ENCODE measurements at places on chromosomes 3 and 15.

DNA sequence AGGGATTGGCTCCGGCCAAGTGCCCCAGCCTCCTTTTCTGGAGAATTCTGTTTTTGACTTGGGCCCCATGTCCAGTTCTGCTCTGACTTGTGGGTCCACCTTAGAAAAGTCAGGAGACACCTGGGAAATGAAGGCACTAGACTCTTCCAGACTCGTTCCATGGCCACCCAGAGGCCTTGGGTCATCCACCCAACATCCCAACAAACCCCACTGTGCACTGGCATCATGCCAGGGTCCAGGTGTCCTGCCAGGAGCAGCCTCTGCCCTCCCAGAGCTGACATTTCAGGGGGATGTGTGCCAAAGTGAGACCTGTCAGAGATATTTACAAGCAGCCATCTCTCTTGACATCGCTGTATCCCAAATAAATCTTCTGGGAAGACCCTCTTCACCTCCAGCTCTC lies 13.2 kb downstream of the SPATA12 start:
- DNase-seq, result no peak

DNA sequence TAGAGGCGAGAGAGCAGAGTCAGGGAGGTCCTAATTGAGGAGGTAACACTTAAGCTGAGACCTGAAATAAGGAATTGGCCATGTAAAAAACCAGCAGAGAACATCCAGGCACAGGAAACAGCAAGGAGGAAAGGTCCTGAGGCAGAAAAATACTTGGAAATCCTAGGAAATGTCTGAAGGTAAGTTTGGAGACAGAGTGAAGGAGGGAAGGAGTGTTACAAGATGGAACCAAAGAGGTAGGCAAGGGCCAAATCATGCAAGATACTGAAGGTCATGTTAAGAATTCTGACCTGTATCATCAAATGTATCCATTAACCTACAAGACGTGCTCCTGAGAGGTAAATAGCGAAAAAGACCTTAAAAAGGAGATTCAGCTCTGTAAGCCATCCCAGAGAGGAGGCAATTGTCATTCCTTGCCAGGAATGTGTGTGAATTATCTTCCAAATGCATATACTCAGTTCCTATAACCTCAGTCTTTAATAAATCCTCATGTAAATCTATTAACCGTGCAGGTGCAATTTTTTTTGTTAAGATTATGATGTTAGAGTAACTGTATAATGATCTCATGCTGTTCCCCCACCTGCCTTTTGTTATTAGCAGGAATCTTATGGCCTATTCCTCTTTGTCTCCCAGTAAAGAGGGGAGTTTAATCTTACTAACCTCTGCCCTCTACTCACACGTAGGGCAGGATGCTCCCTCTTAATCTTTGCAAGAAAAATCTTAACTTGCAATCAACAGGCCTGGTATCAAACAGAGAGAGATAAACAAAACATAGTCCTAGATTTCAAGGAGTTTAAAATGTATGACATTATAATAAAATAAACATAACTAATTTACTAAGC lies 166.9 kb downstream of the ULK4 start:
- DNase-seq, result no peak

GRCh38 chr15:22872936-22873701 lies 34.7 kb downstream of the NIPA2 start:
- DNase-seq, result no peak

DNA sequence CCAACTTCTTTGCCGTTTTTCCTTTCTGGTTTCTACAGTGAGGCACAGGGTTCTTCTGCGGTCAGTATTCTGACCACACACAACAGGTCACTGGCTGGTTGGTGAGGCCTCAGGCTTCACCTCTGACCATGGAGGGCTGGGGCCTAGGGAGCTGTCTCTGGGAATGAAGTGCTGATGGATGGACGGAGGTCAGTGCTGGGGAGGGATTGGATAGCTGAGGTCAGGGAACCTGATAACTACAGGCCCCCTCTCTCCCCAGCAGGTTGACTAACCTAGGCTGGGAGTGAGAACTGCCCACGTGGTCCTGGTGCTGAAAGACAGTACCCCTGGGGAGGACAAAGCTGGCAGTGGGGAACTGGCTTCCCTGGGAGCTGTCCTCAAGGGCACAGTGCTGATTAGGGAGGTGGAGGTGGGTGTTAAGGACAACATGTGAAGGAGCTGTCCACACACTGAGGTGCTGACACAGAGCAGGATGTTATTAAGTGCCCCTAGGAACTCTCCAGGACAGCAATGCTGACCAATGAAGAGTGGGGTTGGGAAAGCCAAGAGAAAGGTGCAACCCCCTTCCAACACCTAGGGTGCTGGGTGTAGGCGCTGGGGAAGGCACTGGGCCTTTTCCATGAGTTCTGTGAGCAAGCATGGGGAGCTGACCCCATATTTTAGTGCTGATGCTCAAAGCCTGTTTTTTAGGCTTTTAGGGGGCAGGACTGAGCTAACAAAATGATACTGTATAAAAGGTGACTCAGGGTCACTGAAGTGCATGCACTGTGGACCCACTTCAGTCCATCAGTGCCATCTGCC lies 45.2 kb downstream of the ATP2B2 start:
- peak; percentile 91 for DNase-seq

DNA sequence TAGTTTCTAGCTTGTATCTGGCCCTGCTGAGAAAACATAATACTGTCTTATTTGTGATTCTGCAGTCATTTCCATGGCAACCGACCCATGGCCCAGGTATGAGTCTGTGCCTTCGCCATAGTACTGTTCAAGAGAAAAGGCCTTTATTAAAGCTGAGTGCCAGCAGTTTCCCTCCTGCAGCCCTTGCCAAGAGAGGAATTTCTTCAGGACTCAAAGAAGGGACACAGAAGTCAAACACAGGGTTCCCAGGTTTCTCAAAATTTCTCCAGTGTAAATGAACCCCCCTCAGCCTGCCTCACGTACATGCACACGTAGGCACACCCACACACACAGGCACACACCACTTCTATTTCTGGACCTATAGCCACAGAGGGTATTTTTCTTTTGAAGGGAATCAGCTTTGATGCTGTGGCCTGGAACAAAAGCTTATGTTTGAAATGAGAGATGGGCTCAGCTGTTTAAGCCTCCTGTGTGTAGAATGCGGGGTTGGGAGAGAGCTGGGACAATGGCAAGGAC lies 269.2 kb downstream of the PDCD6IP start:
- no peak for DNase-seq

DNA sequence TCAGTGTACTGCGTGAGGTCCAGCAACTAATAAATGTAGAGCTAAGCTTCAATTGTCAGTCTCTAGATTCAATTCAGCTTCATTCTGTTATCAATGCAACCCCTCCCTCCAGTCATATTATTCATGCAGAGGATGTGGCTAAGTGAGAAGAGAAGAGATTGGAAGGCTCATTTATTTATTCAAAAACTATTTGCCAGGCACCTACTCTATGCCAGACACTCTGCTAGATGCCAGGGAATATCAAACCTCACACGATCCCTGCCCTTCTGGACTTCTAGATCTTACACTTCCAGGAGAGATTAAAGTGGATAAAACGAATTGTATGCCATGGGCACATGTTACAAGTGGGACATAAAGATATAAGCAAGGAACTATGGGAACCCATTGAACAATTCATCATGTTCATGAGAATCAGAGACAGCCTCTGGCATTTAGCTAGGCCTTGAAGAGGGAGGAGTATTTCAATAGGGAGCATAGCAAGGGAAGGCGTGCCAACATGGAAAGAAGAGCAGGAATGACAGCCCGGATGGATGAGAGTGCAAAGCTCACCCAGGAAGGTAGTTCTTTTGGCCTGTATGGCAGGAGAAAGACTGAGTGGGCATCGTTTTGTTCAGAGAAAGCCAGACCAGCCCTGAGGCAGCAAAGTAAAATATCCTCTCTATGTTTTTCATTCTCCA lies 75.4 kb downstream of the FGF12 start:
- no peak for DNase-seq
